CD4-positive, alpha-beta T cell treated with Interferon alpha-2 for 1 hour (primary cell): ENCODE measurements at places on chromosomes 3 and 15.
A peak's percentile ranks its signal among the peaks of the same experiment; 100 is the strongest.

DNA sequence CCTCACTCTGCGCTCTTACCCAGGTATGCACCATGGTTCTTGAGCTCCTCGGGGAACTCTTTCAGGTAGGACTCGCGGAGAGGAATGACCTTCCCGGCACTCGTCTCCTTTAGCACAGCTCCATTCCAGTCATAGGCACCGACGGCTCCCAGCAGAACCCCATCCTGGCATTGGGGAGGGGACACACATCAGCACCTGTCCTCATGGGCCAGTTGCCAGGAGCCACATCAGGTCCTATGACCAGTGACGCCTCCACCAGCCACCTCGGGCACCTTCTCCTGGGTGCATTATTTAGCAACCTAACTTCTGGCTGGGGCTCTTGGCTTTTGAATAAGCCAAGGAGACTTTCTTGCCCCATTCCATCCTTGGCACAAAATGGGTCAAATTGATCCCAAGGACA lies 61.9 kb downstream of the FEM1B start:
- DNase-seq = no peak

- no peak for DNase-seq
Observed at GRCh38 chr3:67437090-67437489, 217.3 kb downstream of the SUCLG2 start.

DNA sequence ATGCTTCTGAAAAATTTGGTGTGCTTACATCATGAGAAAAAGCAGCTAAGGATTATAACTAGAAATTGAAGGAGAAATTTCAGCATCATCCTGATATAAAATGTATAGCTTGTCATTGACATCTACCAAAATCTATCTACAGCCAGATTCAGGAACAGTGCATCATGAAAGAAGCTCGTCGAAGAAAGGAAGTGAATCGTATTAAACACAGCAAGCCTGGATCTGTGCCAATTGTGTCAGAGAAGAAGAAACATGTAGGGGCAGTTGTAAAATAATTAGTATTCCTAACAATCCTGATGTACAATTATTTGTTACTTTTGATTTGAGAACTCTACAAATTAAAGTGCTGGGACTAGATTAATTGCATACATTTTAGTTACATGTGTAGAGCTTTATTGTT lies 37.2 kb downstream of the AP4E1 start:
- DNase-seq = no peak

DNA sequence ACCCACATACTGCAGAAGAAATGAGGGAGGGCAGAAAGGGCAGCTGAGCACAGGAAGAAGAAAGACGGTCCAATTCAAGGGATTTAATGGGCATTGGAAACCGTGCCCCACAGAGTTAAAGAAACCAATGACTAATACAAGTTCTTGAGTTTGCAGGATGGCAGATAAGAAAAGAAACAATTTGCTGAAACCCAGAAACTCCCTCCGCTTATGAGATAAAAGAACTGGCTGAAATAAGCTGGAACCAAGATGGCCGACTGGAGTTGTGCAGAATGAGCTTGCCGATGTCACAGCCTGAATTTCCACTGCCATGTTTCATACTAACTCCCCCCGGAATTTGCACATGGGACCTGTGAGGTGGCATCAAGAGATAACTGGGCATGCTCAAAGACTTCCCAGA lies 47.1 kb downstream of the SCAP start:
- DNase-seq = no peak

DNA sequence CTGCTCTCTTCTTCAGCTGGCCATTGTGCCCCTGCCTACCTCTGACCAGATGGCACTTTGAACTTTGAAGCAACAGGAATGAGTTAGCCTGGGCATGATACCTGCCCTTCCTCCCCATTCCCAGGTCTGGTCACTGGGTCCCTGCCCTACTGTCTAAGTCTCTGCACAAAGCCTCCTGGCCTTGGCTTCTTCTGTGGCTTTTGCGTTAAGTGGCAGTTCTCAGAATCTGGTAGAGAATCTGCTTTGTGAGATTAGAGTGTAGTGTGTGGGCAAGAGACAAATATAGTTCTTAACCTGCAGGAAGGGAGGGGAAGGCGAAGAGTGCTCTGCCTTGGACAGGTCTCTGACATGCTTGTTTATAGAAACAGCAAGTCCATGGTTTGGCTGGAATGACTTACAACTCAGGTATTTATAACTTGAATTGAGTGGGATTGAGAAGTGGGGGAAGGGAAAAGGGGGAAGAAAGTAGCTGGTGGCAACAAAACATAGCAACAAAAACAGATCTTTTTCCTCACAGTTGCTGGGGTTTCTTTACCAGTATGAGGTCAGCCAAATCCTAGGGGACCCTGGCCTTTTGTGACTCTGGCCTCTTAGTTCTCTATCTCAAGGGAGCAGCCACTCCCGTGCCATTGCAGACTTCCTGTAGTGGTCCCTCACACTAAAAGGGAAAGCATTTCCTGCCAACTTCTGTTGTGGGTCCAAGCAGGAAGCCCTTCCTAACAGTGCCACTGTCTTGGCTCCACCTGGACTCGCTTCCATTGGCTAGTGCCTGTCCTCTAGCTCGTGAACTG lies 16.7 kb downstream of the MAPKBP1 start:
- DNase-seq = no peak

GRCh38 chr3:244041-244440 lies 47.5 kb downstream of the CHL1 start:
- no peak for DNase-seq

- DNase-seq = no peak
Observed at GRCh38 chr15:31522028-31522427, 195.4 kb downstream of the KLF13 start.

- no peak for DNase-seq
Observed at GRCh38 chr15:64824929-64825430, 467 bp downstream of the PIF1 start.

GRCh38 chr3:38136393-38136776 lies 542 bp downstream of the ACAA1 start:
- DNase-seq = no peak

DNA sequence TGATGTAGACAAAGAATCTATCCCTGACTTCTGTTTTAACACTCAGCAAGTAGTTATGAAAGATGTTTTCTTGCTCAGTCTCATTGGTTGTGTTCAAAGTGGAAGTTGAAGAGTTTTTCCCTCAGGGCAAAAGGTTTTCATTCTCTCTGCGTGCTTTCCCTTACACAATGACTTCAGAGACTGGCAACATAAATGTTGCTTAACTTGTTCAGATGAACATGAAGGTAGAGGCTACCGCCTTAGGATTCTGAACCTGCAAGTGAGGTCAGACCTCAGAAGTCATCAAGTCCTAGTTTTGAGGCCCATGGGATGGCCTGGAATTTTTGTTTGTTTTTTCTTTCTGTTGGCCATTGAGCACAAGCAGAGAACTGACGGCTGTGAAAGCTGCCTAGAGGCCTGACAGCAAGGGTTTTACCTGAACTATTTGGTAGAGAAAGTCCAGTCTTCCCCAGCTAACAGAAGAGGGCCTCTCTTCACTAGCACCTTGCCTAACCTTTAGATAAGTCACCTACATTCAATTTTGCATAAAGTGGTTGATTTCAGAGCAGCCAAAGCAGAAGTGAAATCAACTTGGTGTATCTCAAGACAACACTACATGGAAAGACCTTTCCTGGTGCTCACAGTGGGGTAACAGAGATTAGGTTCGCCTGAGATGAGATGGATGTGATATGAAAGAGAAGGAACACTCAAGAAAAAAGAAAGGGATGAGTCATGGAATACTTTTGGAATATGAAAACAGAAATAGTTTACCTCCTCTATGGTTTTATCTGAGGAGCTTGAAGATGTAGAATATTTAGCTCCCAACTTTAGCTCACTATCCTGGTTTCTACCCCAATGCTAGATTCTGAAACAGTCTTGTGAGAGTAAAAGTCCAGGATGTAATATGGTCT lies 53.6 kb upstream of the AP4E1 start:
- DNase-seq = no peak

- DNase-seq = no peak
Observed at GRCh38 chr3:168117853-168118313, 22.2 kb upstream of the GOLIM4 start.

- DNase-seq = no peak
Observed at GRCh38 chr15:70321172-70321819, 223.6 kb upstream of the TLE3 start.

- no peak for DNase-seq
Observed at GRCh38 chr15:51738553-51738952, 1.1 kb upstream of the LYSMD2 start.

- no peak for DNase-seq
Observed at GRCh38 chr3:121710347-121710746, 39.2 kb downstream of the GOLGB1 start.

- no peak for DNase-seq
Observed at GRCh38 chr3:138933981-138934691, 12.8 kb downstream of the FOXL2 start.

DNA sequence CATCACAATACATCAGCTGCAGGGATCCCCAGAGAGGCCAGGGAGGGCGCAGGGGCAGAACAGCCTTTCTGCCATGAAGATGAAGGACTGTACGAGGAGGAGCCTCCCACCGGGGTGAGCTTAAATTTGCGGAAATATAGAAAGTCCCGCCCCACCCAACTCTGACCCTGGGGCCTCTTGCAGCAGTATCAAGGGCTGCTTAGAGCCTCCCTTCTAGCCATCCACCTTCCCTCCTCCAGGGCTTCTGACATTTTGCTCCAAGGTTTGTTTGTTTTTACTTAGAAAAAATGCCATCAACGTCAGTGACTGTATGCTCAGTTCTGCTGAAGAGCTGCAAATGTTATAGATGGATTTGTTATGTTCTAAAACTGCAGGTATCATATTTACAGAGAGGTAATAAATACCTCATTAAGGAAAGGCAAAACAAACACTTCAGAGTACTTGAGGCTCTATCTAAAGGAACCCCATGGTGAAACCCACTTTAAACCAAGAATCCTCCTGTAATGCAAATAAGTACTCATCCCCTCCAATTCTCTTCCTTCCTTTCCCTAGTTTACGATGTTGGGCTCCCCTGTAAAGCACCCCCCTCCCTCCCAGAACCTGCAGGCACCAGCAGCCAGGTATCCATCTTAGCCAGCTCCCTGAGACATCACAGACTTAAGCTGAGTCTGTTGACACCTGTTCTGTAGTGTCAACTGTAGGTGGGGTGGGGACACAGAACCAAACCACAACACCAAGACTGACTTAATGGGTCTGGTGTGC lies 30.5 kb downstream of the RFTN1 start:
- peak; percentile 55 for DNase-seq

GRCh38 chr3:126170073-126170777 lies 10.2 kb downstream of the ALDH1L1 start:
- DNase-seq = no peak

DNA sequence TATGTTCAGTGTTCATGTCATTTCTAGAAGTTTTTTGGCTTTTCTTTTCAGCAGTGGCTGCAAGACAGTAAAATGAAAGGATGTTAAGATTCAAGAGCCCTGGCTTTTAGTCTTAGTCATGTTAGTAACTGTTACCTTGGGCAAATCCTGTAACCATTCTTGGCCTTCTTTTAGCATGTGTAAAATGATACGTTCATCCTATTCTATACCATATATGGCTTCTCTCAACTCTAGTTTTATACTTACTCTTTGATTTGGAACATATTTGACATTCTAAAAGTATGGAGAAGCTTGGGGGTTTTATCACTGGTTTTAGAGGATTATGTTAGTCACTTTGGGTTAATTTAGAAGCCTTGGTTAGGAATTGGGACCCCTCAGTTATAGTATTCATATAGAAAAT lies 20.1 kb downstream of the GTF2E1 start:
- no peak for DNase-seq

DNA sequence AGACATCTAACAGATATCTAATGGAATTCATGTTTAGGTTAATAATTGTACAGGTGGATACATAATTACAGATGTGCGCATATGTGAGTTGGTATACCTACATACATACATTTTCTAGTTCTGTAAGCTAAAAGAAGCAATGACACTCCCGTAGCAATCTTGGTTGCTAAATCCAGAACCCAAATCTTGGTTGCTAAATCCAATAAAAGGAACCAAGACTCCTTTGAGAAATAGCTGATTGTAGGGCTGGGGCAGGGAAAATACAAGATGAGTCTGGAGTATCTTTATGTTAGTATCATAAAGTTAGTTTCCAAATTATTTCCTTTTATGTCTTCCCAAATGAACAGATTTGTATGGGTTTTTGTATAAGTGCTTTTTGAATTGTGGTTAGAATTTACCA lies 135.2 kb downstream of the TMCC1 start:
- DNase-seq = no peak

DNA sequence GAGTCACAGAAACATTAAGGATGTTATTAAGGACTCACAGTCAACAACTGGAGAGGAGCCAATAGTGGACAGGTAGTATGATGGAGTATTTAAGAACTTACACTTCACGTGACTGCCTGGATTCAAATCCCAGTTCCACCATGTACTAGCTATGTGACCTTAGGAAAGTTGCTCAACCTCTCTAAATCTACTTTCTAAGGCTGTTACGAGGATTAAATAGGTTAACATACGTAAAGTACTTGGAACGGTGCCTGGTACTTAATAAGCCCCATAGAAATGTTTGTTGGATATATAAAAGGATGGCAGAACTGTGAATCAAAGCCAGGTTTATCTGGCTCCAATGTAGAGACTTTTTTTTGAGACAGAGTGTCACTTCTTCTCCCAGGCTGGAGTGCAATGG lies 24.4 kb downstream of the THRB start:
- no peak for DNase-seq

- DNase-seq = no peak
Observed at GRCh38 chr15:74343797-74344127, 23.7 kb downstream of the CYP11A1 start.

- peak; percentile 3 for DNase-seq
Observed at GRCh38 chr3:47250309-47251060, 32.1 kb downstream of the KIF9 start.

DNA sequence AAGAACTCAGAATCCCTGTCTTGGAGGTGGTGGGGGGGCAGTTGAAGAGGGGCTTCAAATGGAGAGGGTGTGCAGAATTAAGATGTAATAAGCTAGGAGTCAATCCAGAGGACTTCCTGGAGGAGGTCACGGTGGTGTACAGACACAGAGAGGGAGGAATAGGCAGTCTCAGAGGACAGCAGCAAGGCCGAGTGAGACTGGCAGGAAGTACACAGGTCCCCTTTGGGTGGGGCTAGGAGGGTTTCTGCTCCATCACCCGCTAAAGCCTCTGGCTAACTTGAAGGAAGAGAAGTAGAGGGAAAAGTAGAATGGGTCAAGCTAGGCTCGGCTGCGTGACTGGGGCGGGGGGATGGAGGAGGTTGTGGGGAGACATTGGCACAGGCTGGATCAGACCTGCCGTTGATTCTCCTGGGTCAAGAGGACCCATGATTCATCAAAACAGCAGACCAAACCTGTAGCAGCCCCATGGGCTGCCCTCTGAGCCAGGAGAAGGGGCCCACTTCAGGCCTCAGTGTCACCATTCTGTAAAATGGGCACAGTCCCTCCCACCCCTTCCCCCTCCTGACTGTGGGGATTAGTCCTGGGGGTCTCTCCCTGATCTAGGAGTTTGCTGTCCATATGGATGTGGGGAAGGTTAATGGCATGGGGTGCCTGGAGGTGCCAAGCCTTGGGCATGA lies 16.9 kb downstream of the CSPG4 start:
- no peak for DNase-seq

- no peak for DNase-seq
Observed at GRCh38 chr15:52791776-52792175, 1.6 kb upstream of the ONECUT1 start.

GRCh38 chr3:13693441-13693840 lies 144.5 kb downstream of the FBLN2 start:
- no peak for DNase-seq

- no peak for DNase-seq
Observed at GRCh38 chr15:85496551-85497171, 116.3 kb downstream of the AKAP13 start.
